ENCODE measurements at places on chromosomes 16 and 17.

DNA sequence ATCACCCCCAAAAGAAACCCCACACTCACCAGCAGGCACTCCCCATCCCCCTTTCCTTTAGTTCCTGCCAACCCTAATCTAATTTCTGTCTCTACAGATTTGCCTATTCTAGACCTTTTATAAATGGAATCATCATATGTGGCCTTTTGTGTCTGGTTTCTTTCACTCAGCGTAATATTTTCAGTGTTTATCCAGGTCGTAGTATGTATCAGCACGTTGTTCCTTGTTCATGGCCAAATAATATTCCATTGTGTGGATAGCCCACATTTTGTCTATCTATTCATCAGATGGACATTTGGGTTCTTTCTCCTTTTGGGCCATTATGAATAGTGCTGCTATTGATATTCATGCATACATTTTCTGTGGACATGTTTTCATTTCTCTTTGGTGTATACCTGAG lies 73.6 kb downstream of the OR1D5 start:
- DNase-seq: no peak

DNA sequence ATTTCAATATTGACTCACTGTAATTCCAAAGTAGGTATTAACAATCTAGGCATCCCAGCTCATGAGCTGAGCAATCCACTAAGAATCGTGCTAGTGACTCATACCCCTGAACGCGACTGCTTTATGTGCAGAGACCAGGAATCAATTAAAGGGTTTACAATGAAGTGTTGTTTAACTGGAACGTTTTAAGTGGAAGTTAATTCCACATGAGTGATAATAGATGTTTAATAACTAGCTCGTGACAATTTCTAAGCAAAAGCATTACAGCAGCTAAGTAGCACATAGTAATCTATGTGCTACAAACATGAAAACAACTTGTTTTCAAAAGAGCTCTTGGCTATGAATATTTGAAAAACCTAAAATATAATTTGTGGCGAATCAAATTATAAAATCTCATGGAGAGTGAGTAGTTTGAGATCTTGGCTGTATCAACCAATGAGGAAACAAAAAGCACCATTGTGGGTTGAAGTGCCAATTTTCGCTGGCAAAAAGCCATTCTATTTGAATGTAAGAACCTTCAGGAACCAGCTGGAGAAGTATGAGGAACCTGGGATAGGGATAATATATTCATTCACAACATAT lies 9.4 kb downstream of the GJC1 start:
- DNase-seq: no peak

- no peak for DNase-seq
Measured at GRCh38 chr17:75861927-75862317, 6.8 kb upstream of the WBP2 start.

- no peak for DNase-seq
Measured at GRCh38 chr16:59567496-59567895, 833.4 kb upstream of the GOT2 start.

DNA sequence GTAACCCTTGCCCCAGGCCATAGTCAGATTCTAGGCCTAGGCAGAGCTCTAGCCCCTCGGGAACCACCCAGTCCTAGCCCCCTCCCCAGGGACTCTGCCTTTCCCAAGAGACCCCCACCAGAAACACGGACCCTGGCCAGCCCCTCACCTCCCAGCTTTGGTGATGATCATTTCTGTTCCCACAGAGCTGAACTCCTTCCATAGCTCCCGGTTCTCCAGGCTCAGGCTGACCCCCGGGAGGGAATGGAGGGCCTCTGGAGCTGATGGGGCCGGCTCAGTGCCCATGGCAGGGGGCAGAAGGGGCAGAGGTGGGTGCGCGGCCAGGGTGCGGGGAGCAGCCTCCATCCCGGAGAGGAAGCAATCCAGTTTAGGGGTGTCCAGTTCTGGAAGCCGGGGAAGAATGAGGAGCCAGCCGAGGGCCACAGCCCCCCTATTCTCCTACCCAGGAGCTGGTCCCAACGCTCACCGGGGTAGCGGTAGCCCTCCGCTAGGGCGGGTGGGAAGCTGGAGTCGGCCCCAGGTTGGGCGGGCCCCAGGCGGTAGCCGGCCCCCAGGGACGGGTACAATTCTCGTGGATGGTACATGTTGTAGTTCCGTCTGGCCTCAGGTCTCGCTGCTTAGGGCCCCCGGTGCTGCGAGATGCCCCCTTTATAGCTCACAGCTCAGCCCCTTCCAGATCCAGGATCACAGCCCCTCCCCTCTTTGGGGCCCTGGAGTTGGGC lies 953 bp downstream of the TBX6 start:
- no peak for DNase-seq

DNA sequence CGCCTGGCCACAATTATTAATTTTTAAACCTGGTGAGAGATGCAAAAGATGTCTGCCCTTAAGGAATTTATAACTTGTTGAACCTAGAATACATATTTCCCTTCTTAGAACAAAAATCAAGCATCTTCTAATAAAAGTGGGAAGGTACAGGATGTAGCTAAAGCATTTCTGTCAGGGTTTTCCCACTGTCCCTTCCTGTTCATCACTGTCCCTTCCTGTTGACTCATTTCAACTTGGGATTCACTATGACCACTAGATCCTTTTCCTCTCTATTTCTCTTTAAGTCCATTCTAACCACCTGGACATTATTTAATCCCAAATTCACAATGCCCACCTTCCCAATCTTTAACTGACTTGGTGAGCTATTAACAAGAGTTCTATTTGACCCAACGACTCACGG lies 33.9 kb upstream of the CDRT4 start:
- DNase-seq: no peak

GRCh38 chr16:60318486-60318885 lies 1584.4 kb upstream of the GOT2 start:
- no peak for DNase-seq

GRCh38 chr16:57892447-57893096 lies 78.4 kb downstream of the CNGB1 start:
- DNase-seq: no peak

- DNase-seq: no peak
Measured at GRCh38 chr17:61908292-61909037, 19.3 kb downstream of the INTS2 start.

- no peak for DNase-seq
Measured at GRCh38 chr17:50563092-50563511, 2.6 kb downstream of the CACNA1G start.

DNA sequence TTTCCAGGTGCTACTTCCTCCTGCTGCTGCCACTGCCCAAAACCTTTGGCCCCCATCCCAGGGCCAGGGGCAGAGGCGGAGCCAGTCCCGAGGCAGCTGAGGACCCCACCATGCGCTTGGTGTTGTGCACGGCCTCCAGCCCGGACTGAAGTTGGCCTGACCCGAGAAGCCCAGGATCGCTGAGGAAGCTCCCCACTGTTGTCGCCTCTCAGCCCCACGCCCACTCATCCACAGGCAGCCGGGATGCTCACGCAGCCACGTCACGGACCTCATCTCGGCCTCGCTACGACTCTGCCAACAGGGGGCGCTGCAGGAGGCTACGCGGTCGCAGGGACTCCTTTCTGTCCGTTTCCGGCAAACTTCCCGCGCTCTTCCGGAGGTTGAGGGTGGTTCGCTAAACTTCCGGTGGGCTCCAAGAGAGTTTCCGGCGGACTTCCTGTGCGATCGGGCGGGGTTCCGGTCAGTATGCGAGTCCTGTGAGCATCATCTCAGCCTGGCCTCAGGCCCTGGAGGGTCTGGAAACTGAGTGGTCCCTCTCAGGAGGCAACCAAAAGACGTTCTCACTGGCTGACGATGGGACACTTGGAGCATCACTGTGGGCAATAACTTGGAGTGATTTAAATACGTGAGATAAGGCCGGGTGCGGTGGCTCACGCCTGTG lies 12.4 kb downstream of the ZG16B start:
- peak; percentile 43 for DNase-seq

- no peak for DNase-seq
Measured at GRCh38 chr16:67857547-67858233, 10.2 kb upstream of the CENPT start.

- no peak for DNase-seq
Measured at GRCh38 chr16:84600343-84601229, 17.3 kb downstream of the COTL1 start.

DNA sequence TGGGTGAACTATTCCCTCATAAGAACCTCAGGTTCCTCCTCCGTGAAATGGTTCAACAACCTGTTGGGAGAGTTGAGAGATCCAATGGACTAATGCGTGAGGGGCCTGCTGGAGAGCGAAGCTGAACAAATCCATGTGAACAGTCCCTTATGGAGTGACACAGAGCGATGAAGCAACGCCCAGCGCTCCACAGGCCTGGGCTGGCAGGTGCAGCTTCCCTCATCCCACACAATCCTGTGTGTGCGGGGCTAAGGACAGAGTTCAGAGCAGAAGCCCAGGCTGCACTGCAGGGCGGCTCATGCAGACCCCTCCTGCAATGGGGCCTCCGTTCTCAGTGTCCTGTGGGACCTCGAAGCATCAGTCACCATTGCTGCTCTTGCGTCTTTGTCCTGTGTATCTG lies 90.4 kb downstream of the KCNJ12 start:
- no peak for DNase-seq

GRCh38 chr16:31113121-31114120 lies 4.0 kb upstream of the KAT8 start:
- DNase-seq: no peak

DNA sequence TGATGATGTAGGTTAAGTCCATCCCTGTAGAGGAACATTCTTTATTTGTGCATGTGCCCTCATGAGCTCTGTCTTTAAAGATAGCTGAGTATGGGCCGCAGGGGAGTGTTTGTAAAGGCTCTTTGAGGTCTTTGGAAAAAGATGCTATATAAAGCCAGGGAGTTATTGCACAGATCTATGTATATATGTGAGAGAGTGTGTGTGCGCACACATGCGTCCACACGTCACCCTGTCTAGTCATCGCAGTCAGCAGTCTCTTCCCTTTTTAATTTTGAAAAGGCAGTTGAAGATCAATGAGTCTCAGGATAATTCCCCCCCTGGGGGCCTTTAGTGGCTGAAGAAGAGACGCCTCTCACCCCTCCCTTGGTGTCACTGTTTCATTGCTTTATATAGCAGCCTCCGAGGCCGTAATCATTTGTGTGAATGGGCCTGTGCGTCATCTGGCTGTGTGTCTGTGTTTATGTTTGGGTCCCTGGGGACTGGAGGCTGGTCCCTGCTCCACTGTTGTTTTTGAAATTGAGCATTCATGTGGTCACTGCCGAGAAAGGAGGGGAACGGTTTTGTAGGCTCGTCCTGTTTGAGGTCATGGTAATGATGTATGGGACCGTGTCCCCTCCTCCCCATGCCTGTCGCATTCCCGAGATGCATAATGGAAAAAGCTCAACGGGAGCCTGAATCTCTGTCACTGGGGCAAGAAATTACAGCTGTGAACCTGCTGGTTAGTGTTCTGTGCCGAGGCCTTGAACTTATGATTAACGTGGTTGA lies 143.9 kb downstream of the SNX29 start:
- DNase-seq: no peak

GRCh38 chr16:3149630-3150345 lies 15.0 kb downstream of the ZNF213 start:
- no peak for DNase-seq

DNA sequence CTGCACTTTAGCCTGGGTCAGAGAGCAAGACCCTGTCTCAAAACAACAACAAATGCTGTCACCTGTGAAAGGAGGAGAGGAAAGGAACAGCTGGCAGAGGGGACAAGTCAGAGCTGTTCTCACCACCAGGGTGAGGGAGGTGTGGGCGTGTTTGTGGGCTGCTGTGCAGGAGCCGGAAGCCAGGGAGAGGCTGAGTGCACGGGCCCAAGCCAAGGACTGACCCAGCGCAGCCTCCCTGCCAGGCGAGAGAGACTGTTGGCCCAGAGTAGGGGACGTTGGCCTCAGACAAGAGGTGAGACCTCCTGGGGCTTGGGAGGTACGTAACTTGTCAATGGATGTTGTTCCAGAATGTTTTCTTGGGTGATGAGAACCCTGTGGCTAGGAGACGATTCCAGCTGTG lies 10.7 kb downstream of the SPNS2 start:
- DNase-seq: no peak

- DNase-seq: no peak
Measured at GRCh38 chr16:27404163-27404823, 2.3 kb downstream of the IL21R start.

GRCh38 chr16:82783933-82784572 lies 157.3 kb downstream of the CDH13 start:
- no peak for DNase-seq

- peak; percentile 68 for DNase-seq
Measured at GRCh38 chr16:4414187-4414917, 2.0 kb downstream of the CORO7 start.
